Endothelial cell (in vitro differentiated cells): ENCODE measurements at places on chromosomes 13 and 19. TPM values are rescaled to one million over a fixed set of nuclear protein-coding genes. Genes with fewer than 3 reads are reported as not detected.

SMAD9 gene
- 0.26 TPM for total RNA-seq

DUXA gene
- total RNA-seq, result not detected

RXFP2 gene
- not detected for total RNA-seq

WDR88 gene
- not detected for total RNA-seq

SPRY2 gene
- 21.7 TPM for total RNA-seq

CGB2 gene
- total RNA-seq, result not detected

NFKBIB gene
- 16.9 TPM for total RNA-seq

GRCh38 chr13:39411511-39411910, 191.5 kb downstream of the LHFPL6 start:
- no peak overlapping the region for H3K27ac ChIP-seq
- DNase-seq, result no peak
- H3K36me3 ChIP-seq, result no peaks in the 10 kb centered on the region
- no peaks in the 10 kb centered on the region for H3K27me3 ChIP-seq

- H3K4me1 ChIP-seq, result peaks cover 8% of the 10 kb centered on the region
- H3K4me3 ChIP-seq, result peak within 1 kb of the TSS; percentile 99
- H3K27ac ChIP-seq, result peak within 1 kb of the TSS; percentile 98
- H3K27me3 ChIP-seq, result peaks cover 2% of the 10 kb centered on the region
- peak; percentile 98 for DNase-seq
These were observed at the start of gene APBA3 for GRCh38 chr19:3761382-3762129. TSS of gene APBA3 (minus strand) at chr19:3761692. CDS start at chr19:3760264, 1,428 bp downstream.

DNA sequence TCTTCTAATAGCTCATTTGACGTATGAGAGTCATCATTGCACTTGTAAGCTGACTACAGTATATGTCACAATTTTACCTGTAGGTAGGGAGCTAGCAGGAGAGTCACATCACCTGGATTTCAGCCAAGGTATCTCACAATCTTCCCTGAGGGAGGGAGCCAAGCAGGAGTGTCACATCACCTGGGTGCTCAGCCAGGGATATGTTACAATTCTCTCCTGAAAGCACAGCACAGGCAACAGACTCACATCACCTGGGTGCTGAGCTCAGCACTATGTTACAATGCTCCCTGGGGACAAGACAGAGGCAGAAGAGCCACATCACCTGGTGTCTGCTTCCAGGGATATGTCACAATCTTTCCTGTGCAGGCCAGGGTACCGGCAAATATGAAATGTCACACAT, 51.5 kb upstream of the ZNF730 start:
- peaks cover 38% of the 10 kb centered on the region for H3K36me3 ChIP-seq
- no peak overlapping the region for H3K4me3 ChIP-seq
- no peak overlapping the region for H3K27ac ChIP-seq
- DNase-seq, result no peak
- H3K27me3 ChIP-seq, result peaks cover 13% of the 10 kb centered on the region

DNA sequence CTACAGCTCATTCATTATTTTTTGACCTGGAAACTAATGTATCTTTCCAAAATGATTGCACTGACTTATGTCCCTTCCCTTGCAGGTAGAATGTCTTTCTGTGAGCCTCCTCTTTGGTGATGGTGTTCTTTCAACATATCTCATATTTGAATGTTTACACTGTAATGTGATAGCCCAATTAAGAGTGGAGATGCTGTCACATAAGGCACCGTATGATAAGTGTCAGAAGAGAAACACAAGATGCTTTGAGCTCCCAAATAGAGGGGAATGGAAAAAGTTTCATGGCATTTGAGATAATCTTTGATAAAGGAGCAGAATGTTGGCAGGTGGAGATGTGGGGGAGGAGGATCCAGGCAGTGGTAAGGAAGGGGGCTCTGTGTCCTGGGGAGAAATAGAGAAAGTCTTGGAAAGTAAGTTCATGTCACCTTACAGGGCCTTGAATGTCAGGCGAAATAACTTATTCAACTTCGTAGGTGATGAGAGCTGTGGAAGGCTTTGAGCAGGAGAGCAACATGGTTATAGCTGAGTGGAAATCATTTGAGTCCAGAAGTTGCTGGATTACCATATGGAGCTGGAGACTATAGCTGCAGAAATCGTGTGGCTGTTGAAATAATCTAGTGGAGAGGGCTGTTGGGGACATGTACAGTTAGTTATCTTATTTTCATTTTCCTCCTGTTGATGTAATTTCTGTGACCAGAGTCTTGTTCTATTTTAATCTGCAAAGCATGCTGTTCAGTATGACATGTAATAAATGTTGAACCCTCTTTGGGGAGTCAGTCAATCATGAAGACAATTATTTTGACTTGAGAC, 10.3 kb upstream of the RNF113B start:
- peaks cover 3% of the 10 kb centered on the region for H3K4me1 ChIP-seq
- DNase-seq, result no peak
- no peak overlapping the region for H3K4me3 ChIP-seq
- no peak overlapping the region for H3K27ac ChIP-seq

- H3K36me3 ChIP-seq, result peaks cover 26% of the 10 kb centered on the region
- H3K27me3 ChIP-seq, result peaks cover 32% of the 10 kb centered on the region
- H3K4me1 ChIP-seq, result peaks cover 32% of the 10 kb centered on the region
- peak overlapping the region; percentile 98 for H3K4me3 ChIP-seq
These were observed 2.0 kb downstream of the PTBP1 start for GRCh38 chr19:799076-799881.

DNA sequence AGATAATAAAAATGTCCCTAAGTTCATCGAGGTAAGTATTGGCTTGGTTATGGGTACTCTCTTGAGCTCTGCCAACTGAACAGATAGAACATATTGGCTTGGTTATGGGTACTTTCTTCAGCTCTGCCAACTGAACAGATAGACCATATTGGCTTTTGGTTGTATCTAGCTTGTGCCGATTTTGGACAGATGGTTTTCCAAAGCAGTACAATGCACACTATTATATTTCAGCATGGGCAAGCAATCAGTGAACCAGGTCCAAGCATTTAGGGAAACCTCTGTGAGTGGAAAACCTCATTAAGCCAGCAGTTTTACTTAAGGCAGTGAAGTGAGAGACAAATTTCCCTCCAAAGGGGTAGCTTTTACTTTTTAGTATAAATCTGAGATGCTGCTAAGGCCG, 1440.5 kb upstream of the SPRY2 start:
- H3K4me1 ChIP-seq, result no peaks in the 10 kb centered on the region
- H3K36me3 ChIP-seq, result no peaks in the 10 kb centered on the region
- H3K27ac ChIP-seq, result no peak overlapping the region
- no peak overlapping the region for H3K4me3 ChIP-seq
- no peaks in the 10 kb centered on the region for H3K27me3 ChIP-seq
- DNase-seq, result no peak

DNA sequence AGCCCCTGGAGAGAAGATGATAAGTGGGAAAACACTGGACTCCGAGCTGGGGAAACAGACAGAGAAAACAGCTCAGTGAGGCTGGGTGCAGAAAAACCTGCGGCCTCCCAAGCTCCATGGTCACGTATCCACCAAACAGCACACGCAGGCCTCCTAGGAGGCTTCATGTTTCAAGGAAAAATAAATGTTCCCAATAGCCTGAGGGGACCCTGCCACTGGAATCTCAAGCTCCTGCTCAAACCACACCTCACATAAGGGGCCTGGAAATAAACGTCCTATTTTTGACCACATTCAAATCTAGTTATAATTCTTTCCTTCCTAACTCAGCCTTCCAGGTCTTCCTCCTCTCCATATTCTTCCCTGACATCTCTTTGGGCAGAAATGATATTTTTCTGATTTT, 225.7 kb downstream of the ABCC4 start:
- H3K4me3 ChIP-seq, result no peak overlapping the region
- H3K27me3 ChIP-seq, result no peaks in the 10 kb centered on the region
- H3K4me1 ChIP-seq, result no peaks in the 10 kb centered on the region
- no peak for DNase-seq

GRCh38 chr19:56309511-56310185, 5.0 kb downstream of the ZSCAN5A start:
- peaks cover 11% of the 10 kb centered on the region for H3K4me1 ChIP-seq
- no peak overlapping the region for H3K27ac ChIP-seq
- H3K36me3 ChIP-seq, result peaks cover 15% of the 10 kb centered on the region
- peaks cover 2% of the 10 kb centered on the region for H3K27me3 ChIP-seq

DNA sequence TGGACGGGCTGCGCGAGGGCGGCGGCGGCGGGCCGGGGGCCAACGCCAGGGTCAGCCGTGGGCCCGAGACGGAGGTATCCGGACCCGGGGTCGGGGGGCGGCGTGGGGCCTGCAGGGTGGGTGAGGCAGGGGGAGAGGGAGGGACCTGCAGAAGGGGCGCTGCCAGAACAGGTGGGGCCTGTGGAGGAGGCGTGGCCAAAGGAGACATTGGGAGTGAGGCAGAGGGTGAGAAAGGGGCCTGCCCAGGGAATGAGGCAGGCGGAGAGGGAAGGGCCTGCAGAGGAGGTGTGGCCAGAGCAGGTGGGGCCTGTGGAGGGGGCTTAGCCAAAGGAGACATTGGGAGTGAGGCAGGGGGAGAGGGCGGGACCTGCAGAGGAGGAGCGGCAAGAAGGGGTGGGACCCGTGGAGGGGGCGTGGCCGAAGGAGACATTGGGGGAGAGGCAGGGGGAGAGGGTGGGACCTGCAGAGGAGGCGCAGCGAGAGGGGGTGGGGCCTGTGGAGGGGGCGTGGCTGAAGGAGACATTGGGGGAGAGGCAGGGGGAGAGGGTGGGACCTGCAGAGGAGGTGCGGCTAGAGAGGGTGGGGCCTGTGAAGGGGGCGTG, 4.2 kb downstream of the PRR36 start:
- H3K4me1 ChIP-seq, result no peaks in the 10 kb centered on the region
- H3K27ac ChIP-seq, result no peak overlapping the region
- H3K27me3 ChIP-seq, result peaks cover 23% of the 10 kb centered on the region
- H3K4me3 ChIP-seq, result no peak overlapping the region
- H3K36me3 ChIP-seq, result no peaks in the 10 kb centered on the region

DNA sequence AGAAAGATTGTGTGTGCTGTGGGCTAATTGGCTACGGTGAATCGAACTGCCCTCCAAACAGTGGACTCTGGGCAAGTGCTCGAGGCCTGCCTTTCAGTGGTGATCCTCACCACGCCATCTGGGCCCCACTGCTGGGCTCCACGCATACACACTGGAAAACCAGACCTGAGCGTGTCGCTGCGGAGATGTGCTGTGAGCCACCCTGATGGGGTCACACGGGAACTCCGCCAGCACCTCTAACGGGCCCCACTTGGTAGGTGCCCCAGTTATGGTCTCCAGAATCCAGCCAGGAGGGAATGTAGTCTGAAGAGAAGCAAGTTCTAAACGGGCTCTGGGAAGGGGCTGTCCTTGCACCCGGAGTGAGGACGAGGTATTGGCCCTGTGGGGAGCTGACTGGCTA, 39.3 kb downstream of the C13orf46 start:
- no peak overlapping the region for H3K4me3 ChIP-seq
- DNase-seq, result no peak
- H3K27ac ChIP-seq, result no peak overlapping the region
- H3K27me3 ChIP-seq, result peaks cover 2% of the 10 kb centered on the region
- peaks cover 23% of the 10 kb centered on the region for H3K4me1 ChIP-seq

DNA sequence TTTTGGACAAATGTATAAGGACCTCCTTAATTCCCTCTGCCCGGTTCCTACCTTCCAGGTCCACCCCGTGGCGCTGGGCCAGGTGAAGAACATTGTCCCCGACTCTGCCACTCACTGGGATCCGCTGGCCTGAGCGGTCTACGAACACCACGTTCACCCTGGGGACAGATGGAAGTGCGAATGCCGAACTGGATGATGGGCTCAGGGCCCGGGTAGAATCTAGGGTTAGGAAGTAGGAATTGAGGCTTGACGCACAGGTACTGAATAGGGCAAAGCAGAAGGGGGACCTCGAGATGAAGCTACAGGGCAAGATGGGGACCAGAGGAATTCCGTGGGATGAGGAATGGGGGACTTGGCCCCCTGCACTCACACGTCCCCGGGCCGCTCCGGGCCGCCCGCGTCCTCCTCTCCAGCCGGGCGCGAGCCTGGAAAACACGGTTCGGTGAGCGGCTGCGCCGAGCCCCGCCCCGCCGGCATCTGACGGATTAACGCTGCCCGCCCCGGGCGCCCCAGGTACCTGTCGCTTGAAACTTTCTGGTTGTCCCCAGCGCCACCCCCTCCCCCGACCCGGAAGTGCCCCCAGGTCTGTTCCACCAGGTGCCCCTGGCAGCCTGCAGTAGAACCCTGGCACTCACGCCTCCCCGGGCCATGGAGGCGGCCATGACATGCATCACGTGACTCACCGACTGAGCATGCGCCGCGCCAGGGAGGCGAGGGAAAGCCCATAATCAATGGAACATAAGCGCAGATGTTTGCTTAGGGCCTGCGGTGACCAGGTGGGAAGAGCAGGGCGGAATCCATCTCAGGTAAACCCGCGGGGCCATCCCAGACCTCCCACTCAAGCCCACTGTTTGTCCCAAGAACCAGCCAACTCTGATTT, at the start of gene FDX2:
TSS of gene FDX2 (minus strand) at position 681 of the 880 bp plus-strand sequence. CDS start at position 662, 19 bp downstream.
- peak; percentile 81 for DNase-seq
- H3K4me1 ChIP-seq, result peaks cover 6% of the 10 kb centered on the region
- H3K4me3 ChIP-seq, result peak within 1 kb of the TSS; percentile 94
- peak within 1 kb of the TSS; percentile 50 for H3K27ac ChIP-seq
- peaks cover 14% of the 10 kb centered on the region for H3K36me3 ChIP-seq

DNA sequence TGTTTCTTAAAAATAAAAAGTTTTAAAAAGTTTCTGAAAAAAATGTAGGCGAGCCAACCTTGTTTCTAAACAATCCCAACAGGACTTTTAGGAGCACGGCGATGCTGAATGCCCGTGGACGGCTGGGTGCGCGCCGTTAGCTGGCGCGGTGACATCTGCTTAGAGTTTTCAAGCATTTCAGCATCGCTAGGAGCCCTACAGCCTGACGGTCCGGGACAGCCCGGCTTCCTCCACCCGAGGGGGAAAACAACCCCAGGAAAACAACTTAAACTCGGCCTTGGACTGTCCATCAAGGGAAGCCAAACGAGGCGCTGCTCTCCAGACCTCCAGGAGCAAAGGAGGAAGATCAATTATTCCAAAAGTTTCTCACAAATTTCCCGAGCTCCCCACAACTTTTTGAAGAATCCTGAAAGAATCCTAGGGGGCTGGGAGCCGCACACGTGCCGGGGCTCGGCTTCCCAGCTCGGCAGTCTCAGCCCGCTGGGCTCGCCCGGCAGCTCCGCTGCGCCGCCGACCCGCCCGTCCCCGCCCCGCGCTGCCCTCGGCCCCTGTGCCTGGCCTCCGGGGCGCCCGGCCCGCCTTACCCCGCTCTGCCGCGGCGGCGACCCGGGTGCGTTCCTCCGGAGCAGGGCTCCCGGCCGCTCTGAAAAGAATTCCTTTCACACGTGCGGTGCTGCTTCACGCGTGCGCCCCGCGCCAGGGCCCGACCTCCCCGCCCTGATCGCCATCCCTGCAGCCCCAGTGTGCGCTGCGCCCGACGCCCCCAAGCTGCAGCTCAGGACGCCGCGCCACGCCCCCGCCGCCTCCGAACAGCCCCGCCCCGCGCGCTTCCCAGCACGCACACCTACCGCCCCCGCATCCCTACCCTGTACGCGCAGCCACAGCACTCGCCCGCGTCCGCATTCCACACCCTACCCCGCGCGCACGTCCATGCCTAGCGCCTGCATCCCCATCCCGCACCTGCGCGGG, at the start of gene GJA3:
TSS of gene GJA3 (minus strand) at position 747 of the 969 bp plus-strand sequence. CDS start 17,764 bp downstream, outside the sequence.
- peak; percentile 21 for DNase-seq
- H3K27ac ChIP-seq, result no peak within 1 kb of the TSS
- no peaks in the 10 kb centered on the region for H3K36me3 ChIP-seq
- H3K27me3 ChIP-seq, result peaks cover 12% of the 10 kb centered on the region
- H3K4me1 ChIP-seq, result no peaks in the 10 kb centered on the region

DNA sequence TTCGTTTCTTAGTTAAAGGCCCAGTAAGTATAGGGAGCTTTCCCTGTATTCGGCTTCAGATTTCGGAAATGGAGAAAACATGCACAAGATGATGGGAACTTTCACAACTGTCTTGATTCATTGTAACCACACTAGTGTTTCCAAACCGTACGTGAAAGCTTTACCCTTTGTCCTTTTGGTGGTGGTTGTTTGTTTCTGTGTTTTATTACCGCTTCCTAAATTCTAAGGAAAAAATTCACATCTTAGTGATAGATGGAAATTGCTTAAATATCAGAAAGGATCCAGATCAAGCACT, 504 bp upstream of the VWA8 start:
- H3K36me3 ChIP-seq, result no peaks in the 10 kb centered on the region
- peak overlapping the region; percentile 82 for H3K27ac ChIP-seq
- DNase-seq, result no peak
- peaks cover 14% of the 10 kb centered on the region for H3K4me1 ChIP-seq
